ENCODE measurements at places on chromosomes 7 and 10. TPM values are rescaled to one million over a fixed set of nuclear protein-coding genes. Genes with fewer than 3 reads are reported as not detected.

GRCh38 chr10:126016156-126016805 lies 119.9 kb downstream of the FANK1 start:
- no peak for DNase-seq

GRCh38 chr7:954330-955238 lies at the start of gene ADAP1:
TSS of gene ADAP1 (minus strand) at chr7:954680. CDS start at chr7:954477, 203 bp downstream.
- DNase-seq: no peak

GRCh38 chr7:137975221-137975620 lies 26.7 kb downstream of the CREB3L2 start:
- no peak for DNase-seq

- DNase-seq: no peak
Measured at GRCh38 chr10:85873063-85873462, 493.5 kb downstream of the GRID1 start.

- DNase-seq: no peak
Measured at GRCh38 chr7:55538538-55538937, 33.8 kb downstream of the VOPP1 start.

DNA sequence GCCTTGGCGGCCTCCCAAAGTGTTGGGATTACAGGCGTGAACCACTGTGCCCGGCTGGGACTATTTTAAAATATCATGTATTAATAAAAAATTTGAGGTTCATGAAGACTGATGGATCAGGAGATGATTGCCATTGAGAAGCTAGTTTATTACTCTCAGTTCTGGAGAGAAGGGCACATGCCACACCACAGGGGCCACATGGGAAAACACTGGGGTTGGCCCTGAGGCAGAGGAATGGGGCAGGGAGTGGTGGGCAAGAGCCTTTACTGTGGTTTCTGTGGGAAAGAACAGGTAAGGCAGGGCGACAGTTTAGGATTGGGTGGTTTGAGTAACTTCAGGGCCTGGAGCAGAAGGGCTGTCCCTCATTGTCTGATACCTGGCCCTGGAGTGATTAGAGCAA lies 6.8 kb upstream of the TBRG4 start:
- no peak for DNase-seq

DNA sequence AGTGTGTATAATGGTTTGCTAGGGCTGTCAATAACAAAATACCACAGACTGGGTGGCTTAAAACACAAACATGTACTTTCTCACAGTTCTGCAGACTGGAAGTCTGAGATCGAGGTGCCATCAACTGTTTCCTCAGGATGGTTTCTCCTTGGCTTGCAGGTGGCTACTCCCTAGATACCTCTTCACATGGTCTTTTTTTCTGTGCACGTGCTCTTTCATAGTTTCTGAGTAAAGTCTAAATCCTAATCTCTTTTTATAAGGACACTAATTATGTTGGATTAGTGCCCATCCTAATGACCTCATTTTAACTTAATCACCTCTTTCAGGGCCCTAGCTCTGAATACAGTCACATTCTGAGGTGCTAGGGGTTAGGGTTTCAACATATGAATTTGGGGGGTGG lies 65.9 kb downstream of the AMPH start:
- DNase-seq: no peak

DNA sequence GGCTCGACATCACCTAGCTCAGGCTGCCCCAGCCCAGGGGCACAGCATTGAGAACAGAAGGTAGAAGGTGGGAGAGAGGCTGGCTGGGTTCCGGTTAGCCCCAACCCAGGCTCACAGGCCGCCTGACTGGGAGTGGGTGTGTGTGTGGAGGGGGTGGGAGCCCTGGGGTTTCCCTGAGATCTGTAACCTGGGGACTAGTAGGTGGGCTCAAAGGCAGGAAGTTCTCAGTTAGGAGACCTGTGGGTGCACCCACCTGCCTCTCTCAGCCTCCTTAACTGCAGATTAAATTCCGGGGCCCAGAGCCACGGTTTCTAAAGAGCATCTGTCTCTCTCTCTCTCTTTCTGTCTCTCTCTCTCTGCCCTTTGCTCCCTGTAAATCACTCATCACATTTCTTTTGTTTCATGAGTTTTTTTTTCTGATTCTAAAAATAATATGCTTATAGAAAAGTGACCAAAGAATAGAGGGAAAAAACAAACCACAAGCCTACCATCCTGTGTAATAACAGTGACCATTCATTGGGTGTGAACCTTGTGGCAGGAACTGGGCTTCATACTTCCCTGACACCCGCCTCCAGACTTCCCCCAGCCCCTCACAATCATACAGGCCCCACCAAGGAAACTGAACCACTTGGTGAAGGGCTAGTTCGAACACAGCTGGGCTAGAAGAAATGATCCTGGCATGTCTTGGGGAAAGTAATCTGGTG lies 83.4 kb upstream of the SMNDC1 start:
- DNase-seq: no peak

- no peak for DNase-seq
Measured at GRCh38 chr7:19262826-19263225, 117.6 kb upstream of the FERD3L start.

The UROS gene
- 45.6 TPM for total RNA-seq
